ENCODE measurements at places on chromosomes 4 and X.

DNA sequence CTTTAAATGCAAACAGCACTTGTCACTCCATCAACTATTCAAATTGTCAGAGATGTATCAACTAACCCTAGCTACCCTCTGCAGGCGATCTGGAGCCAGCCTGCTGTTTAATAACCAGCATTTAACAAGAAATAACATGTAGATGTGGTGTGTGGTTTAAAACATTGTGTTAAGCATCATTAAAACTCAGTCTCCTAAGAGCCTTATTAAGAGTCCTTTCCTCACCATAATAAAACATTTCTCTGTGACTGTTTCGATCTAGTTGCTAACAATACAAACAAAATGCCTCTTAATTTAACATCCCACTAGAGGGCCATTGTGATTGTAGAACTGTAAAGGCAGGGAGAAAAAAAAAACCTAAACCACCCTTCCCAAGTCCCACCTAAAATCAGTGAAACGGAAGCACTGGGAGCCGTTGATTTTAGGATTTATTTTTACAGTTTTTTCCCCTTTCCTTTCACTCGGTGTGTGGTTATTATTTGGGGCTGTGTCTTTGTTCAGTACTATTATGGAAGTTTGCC, 708.6 kb downstream of the C4orf33 start:
- DNase-seq, result no peak

- no peak for DNase-seq
Measured at GRCh38 chr4:70660106-70660505, 6.2 kb downstream of the JCHAIN start.

GRCh38 chr4:25310803-25311166, 1.8 kb upstream of the ZCCHC4 start:
- DNase-seq, result no peak

DNA sequence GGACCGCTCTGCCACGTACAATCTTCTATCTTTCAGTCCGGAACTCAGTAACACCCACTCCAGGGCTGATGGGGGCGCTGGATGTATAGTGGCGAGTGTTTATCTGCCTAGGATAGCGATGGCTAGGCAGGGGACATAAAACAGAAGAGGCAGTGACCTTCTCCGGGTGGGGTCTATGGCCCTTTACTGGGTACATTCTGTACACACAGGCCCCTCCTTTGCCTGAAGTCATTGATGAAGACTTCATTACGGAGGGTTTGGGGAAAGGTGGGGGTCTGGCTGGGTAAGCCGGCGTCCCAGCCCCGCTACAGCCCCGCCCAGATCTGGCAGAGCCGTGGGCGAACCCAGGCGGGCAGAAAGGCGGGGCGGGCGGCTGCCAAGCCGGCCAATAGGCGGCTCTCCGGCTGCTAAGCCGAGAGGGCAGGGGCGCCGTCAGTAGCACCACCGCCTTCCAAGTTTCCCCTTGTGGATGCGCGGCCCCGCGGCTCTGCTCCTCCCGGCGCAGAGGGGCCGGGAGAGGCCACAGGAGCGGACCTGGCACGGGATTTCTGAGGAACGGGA, at the start of gene CHST7:
Gene CHST7 (plus strand): TSS at position 435 of the 561 bp plus-strand sequence. CDS start 167 bp downstream, outside the sequence.
- DNase-seq, result no peak
